ENCODE measurements at places on chromosomes 1 and 21.

- DNase-seq: no peak
Measured at GRCh38 chr1:185734929-185735700, 924 bp downstream of the HMCN1 start.

- no peak for DNase-seq
Measured at GRCh38 chr1:1374589-1374928, 448 bp downstream of the AURKAIP1 start.

GRCh38 chr1:199821029-199821779, 206.3 kb upstream of the NR5A2 start:
- peak; percentile 62 for DNase-seq

- no peak for DNase-seq
Measured at GRCh38 chr1:234986750-234987414, 141.8 kb downstream of the TOMM20 start.

- DNase-seq: no peak
Measured at GRCh38 chr21:45367402-45368351, 37.3 kb upstream of the COL18A1 start.

GRCh38 chr1:164953815-164954214, 394.8 kb downstream of the PBX1 start:
- DNase-seq: no peak

DNA sequence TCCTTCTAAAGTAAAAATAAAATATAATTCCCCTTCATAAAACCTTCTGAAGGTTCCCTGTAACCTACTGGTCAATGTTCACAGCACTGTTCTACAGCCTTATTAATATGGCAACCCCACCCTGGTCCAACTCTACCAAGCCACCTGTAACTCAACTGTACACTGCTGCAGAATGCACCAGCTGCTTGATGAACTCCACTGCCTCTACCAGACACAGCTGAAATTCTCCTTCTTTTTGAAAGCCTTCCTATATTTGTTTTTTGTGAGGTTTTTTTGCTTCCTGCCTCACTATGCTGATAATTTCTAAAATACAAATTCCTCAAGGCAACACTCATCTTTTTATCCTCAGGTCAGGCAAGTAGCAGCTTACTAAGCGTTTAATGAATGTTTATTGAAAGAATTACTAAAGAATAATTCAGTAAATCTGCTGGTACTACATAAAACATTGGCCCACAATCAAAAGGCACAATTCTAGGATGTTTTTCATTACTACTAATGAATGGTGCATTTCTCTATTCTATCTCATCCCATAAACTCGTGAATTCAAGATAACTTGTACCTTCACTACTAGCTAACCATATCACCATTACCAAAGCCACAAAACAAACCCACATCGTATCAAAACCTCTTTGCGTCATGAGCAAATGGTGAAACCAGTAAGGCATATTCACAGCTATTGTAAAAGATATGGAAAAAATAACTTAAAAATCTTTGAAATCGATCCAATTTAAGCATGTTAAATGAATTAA, 2.4 kb downstream of the SSX2IP start:
- no peak for DNase-seq

- no peak for DNase-seq
Measured at GRCh38 chr1:9308236-9308785, 15.6 kb downstream of the SPSB1 start.

- peak; percentile 19 for DNase-seq
Measured at GRCh38 chr1:204363335-204364114, 3.8 kb upstream of the PLEKHA6 start.

- no peak for DNase-seq
Measured at GRCh38 chr1:25805863-25806225, 5.9 kb downstream of the SELENON start.

DNA sequence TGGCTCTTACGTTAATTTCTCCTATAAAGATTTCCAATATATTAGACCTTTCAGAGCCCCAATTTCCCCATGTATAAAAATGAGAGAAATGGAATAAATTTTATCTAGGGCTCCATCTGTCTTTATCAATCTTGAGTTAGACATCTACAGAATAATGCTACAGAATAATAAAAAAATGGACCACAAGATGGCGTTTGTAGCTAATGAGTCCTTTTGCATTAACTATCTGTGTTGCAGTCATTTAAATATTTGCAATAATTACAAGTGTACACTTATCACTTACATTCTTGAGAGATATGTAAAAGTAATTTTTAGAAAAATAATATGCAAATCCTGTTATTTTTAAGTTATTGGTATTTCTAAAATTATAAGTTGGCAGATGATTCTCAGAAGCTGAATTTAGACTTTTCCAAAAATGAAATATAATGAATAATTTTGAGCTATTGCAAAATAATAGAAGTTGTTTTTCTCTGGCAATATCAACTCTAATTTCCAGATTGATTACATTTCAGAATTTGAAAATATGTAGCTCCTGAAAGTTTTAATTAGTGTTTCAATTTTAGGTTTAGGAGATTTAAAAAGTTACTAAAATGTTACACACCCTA, 87.7 kb downstream of the SNX7 start:
- no peak for DNase-seq

DNA sequence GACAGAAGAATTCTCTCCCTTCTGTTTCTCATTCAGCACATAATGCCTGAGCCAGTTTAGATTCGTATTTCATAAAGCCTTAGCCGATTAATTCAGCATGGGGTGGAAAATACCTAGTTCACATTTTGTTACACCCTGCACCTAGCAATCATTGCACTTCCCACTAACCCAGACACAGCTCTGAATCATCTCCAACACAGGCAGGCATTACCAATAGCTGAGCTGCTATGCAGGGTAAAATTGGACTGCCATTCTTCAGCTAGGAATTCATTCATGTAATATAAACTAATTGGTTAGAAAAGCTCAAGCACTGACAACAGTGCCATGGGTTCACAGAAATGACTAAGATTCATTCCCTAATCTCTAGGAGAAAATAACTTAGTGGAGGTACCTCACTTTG, 26.9 kb upstream of the NKAIN1 start:
- no peak for DNase-seq

- no peak for DNase-seq
Measured at GRCh38 chr1:210541680-210542358, 213.1 kb downstream of the HHAT start.

DNA sequence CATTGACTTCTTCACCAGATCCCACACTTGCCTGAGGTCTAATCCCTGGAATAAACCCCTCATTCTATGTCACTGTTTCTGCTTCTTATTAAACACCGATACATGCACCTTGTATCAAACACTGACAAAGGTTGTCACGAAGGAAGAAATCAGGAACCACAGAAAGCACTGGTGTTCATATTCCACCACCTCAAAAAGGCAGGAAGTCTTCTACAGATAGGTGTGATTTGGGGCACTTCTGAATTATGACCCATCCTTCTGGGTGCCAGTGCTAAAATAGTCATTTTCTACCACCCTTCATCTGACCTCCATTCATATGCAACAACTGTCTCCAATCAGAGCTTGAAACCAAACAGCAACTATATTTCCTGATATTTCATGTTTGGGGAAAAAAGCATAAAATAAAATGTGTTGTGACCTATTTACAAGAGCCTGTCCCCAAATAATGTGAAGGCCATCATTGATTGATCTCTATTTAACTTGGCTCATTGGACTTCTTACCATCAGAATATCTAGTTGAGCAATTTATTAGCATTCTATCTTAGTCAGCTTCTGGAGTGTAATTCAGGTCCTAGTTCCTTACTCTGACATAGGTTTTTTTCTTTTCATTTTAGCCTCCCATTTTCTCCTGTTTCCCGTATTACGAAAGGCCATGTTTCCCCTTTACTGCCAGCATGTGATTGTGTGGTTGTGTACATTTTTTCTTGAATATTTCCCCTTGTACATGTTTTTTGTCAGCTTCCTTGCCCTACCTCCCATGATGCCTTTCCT, 43.1 kb downstream of the DUSP10 start:
- DNase-seq: no peak

DNA sequence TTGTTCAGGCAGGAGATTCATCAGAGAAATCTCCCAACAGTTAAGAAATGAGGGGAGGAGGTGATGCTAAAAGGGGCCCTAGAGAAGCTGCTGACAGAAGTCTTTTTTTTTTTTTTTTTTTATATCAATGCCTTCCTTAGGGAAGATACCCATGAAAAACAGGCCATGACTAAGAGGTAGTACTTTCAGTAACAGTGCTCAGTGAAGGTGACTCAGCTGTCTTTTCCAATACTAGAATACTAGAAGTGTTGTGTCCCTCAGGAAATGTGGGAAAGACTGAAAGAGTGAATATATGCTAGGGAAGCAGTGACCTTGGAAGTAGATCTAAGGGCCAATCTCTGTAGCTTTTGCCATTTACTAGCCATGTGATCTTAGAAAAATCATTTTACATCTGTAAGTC, 52.4 kb upstream of the SLFNL1 start:
- no peak for DNase-seq

DNA sequence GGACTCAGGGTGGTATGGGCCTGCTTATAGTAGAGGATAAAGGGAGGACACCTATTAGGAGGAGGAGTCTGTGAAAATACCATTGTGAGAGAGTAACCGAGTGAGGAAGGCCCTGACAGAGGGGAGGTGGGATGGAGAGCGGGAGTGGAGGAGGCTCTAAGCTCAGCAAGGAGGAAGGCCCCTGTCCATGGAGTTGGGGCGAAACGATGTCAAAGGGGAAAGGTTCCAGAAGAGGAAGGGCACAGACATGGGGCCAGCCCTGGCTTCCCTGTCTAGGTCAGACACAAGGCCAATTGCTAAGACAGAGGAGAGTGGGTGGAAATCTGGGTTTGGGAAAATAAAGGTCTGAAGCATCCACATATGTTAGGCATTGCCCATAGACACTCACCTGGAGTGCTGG, 44.2 kb downstream of the ELK4 start:
- DNase-seq: no peak

- DNase-seq: no peak
Measured at GRCh38 chr1:172486805-172487454, 43.1 kb upstream of the PIGC start.

DNA sequence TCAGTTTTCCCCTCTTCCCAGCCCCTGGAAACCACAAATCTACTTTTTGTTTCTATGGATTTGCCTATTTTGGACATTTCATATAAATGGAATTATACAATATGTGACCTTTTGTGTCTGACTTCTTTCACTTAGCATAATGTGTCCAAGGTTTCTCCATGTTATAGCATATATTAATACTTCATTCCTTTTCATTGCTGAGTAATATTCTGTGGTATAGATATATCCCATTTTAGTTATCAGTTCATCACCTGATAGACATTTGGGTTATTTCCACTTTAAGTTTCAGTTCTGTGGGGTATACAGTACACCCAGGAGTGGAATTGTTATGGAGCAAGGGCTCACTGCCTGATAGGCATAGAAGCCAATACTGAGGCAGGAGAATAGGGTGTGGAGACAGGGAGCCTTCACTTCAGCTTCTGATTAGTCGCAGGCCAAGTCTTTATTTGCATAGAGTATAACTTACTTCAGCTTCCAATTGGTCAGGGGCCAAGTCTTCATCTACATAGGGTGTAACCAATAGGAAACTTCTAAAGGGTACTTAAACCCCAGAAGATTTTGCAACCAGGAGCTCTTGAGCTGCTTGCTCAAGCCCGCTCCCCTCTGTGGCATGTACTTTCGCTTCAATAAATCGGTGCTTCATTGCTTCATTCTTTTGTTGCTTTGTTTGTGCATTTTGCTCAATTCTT, 8.3 kb upstream of the NVL start:
- DNase-seq: no peak

DNA sequence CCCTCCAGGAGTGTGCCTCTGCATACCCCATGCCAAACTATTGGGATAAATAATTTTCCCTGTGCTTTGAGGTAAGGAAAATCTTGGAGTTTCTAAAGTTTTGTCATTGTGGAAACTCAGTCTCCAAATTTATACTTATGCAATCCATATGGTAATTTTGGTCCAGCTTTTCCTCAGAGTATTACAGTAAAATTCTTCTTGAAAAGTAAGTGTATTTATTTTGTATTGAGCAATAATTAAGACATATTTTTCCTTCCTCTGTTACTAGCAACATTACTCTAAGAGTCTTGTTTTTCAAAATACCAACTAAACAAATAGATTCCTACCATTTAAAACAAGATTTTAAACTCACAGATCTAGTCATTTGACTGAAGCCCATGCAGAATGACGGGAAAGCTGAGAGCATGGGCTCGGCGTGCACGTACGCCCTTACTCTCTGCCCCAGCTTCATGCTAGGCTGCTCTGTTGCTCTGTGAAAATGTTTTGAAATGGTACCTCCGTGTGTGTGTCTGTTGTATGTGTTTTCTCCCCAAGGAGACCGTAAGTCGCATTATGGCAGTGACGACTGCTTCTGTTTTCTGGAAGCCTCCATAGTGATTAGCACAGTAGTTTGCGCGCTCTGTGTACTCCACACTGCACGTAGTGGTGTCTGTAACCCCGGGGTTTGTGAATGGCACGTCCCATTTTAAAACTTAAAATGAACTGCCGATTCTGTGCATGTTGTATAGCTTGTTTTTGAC, 165.3 kb downstream of the SDCCAG8 start:
- no peak for DNase-seq

DNA sequence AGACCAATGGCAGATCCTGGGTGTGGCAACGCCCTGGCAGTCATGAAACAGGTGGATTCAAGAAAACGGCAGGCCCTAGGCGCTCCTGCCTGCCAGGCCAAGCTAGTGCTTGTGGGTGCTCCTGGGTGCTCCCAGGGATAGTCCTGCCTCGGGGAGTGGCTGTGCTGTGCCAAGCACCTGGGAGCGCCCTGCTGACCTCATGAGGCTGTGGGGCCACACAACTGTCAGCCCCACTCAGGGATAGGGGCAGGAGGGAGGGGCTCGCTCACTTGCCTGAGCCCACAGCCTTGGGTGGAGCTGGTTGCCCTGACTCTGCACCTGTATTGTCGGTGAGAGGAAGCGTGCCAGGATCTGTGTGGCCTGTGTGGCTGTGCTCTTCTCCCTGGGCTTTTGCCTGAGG, 9.4 kb downstream of the SNAP47 start:
- DNase-seq: no peak

DNA sequence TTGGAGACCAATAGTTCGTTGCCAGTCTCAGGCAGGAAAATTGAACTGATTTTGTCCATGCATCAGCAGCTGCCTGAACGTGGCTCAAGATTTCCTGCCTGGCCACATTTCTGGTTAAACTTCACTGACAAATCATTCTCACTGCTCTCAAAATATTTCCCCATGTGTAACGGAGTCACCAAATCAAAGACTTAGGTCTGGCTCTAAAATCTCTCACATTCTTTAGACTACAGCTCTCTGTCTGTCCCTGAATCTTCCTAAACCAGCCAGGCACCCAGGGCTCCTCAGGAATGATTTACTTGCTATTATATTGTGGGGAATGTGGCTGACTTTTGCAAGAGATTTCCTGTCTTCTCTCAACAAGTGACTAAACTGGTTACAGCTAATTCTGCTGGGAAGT, 49.2 kb upstream of the GJA8 start:
- DNase-seq: no peak

DNA sequence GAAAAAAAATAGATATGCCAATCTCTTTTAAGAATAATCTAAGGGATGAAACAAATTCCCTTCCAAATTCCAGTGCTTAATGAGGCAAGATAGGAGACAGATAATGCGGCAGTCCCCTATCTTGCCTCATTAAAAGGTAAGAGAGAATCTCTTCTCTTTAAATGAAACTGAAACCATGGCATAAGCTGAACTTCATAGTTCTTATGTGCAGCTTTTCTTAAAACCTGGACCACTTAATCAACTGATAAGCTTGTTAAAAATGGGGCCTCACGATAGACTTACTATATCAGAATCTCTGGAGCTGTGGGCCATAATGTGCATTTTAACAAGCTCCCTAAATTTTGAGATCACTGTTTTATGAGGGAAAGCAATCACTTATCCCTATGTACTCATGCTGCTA, 79.2 kb downstream of the NIBAN1 start:
- DNase-seq: no peak

GRCh38 chr1:181905944-181906597, 155.4 kb downstream of the ZNF648 start:
- DNase-seq: no peak

- DNase-seq: no peak
Measured at GRCh38 chr21:35775778-35776544, 284.4 kb downstream of the SETD4 start.
